Karpas-422 (cell line): ENCODE measurements at places on chromosomes 7 and 10. TPM values are rescaled to one million over a fixed set of nuclear protein-coding genes. Genes with fewer than 3 reads are reported as not detected.

The PNLIPRP2 gene
- total RNA-seq: not detected in 2 replicates

The HOXA4 gene
- total RNA-seq: 0.79 TPM in 1 of 2 replicates, not detected in the other

- DNase-seq: no peak
These were observed 87.9 kb downstream of the TPK1 start for GRCh38 chr7:144747936-144748335.

DNA sequence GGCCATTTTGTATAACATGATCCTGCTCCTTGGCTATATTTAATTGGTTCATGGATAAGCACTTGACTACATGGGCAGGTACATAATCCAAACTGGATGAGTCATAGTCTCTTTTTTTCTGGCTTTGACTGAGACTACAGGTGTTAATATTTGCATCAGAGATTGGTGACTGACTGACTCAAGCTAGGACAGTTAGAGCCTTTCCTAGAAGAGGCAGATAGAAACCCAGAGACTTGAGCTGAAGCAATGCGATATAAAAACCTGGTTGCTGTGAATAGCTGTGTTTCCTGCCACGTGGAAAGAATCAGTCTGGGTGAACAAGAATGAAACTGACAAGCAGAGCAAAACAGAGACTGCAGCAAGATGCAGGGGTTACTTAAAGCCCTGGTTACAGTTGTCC, 81.0 kb downstream of the SAMD9 start:
- no peak for DNase-seq

DNA sequence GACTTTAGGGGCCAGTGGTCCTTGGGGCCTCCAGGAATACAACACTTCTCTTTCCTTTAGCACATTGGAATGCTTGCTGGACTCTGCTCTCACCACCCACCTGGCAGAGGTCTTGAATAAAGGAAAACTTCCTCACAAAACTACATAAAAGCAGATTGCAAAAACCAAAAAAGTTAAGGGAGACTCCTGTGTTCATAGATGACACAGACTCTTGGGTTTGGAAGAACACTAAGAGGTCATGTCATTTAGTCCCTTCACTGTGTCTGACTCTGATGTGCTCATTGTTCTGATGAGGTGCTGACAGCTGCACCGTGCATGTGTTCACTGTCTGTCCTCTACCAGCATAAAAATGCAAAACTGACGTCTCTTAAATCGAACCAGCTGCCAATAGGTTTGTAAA, 11.4 kb downstream of the BLNK start:
- DNase-seq: peak; percentile 53
